Activated naive CD4-positive, alpha-beta T cell (primary cell): ENCODE measurements at places on chromosomes 16 and 17.

DNA sequence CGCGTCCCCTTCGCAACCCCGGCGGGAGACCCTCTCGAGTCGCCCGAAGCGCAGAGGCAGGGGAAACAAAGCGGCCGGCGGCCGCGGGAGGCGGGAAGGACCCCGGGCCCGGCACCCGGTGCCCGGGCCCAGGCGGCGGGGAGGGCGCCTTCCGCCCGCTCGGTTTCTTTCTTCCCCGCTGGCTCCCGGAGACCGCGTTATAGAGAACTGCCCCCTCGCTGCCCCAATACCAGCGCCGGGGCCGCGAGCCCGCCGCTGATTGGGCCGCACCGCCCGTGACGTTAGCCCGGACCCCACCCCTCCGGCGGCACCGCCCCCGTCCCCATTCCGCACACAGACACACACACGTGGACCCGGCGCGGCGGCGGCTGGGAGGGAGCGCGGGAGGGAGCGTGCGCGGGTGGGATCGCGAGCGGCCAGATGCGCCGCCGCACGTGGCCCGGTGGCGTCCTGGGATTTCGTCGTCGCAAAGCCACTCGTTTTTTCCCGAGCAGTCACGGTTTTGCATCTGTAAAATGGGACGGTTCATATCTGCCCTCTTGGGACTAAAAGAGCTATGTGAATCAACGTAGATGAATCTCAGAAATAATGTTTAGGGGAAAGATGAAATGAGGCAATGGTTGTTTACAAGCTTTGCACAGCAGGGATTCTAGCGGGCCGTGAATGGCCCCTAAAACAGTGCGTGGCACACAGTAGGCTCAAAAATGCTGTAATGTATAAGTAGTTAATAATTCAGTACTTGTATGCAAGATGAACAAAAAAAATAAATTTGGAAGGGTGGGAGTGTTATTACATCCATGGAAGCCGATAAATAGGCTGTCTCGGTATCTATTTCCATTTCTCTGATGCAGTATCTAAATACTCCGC, at the start of gene EPOP:
TSS of gene EPOP (minus strand) at position 209 of the 867 bp plus-strand sequence. CDS start 462 bp downstream, outside the sequence.
- peak; percentile 55 for DNase-seq

GRCh38 chr17:19385521-19385983, 1.4 kb downstream of the MFAP4 start:
- no peak for DNase-seq

- no peak for DNase-seq
Observed at GRCh38 chr17:44801880-44802279, 28.2 kb downstream of the GJC1 start.

DNA sequence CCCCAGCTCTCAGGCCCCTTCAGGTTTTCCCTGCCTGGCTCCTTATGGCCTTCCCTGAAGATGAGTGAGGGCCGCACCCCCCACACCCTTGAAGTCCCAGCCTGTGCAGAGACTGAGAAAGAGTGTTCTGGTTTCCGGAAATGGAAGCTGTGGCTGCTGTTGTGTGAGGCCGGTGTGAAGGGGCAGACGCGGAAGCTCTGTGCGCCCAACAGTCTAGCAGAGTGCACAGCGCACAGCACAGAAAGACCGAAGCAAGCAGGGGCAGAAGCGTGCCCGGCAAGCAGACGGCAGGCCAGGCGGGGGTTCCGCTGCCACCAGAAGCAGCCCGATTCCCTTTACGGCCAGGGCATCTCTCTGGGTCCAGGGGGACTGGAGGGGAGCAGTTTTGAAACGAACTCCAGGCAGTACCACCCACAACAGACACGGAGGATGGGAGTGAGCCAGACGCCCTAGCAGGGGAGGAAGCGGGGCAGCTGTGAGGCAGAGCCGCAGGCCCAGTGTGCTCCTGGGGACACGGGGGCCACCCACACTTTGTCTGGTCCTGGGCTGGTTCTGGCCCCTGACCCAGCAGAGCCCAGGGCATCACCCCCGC, 16.7 kb downstream of the TPSG1 start:
- DNase-seq = no peak

DNA sequence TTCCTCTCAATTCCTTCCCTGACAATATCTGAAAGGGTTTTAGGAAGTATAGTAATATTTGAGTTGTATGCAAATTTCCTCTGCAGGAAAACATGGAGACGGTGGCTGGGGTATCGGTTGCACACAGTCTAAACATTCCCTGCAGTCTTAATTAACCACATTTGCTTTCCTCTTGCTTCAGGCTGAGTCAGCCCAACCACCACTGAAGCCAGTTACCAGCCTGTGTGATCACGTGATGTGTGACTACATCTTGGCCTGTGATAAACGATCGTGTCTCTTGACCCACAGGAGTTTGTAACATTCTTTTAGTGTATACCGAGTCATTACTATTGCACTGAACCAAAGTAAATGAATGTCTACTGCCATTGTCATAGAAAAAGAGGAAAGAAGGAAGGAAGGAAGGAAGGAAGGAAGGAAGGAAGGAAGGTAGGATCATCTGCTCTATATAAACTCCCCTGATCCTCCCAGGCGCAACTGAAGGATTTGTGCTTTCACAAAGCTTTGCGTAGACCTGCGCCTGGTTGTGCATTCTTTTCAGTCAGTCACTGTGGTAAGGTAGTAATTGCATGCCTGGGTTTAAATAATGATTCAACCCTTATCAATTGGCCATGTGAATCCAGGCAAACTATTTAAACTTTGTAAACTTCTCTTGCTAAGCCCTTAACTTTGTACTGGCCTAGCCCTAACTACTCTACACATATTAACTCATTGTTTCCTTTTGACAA, 280.6 kb upstream of the SALL1 start:
- no peak for DNase-seq

DNA sequence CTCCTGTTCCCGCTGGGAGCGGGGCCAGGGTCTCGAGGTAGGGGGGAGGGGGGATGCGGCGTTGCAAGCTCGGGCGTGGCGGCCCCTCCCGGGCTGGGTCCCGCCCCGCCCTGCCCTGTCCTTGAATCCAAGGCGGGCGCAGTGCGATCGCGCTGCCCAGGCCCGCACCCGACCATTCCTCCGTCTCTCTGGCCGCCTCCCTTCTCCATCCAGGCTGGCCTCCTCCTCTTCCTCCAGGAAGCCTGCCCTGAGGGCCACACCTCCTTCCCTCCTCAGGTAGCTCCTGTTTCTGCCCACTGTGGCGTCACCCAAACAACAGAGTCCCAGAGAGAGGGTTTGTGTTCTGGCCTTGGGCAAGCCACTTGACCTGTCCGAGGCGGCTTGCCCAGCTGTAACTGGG, 43.0 kb upstream of the TAC4 start:
- DNase-seq = no peak

DNA sequence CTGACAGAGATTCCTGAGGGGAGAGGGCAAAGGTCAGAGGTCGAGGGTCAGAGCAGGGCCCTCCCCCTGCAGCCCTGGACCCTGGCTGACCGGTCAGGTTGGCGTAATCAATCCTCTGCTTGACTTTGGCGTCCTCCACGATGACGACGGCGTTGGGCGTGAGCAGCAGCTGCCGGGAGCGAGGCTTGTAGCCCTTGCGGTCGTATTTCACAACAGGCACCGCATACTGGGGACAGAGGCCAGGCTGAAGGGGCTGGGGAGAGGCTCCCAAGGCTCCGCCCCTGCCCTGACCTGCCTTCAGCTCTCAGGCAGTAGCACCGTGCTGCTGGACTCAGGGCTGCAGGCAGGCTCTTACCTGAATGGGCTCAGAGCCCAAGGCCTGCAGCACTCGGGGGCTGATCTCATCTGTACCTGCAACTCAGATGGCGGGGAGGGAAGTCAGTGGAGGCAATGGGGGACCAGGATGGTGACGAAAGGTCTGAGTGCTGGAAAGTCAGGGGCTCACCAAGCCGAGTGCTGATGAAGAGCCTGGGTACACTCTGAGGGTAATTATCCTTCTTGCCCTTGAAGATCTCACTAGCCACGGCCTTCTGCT, 12.0 kb upstream of the CRK start:
- DNase-seq = no peak

GRCh38 chr17:17884391-17885357, 47.9 kb upstream of the SREBF1 start:
- no peak for DNase-seq

- DNase-seq = no peak
Observed at GRCh38 chr16:70805380-70805779, 4.4 kb upstream of the VAC14 start.

GRCh38 chr17:6666077-6666521, 14.5 kb downstream of the C17orf100 start:
- DNase-seq = no peak

- DNase-seq = no peak
Observed at GRCh38 chr17:65504141-65504540, 57.3 kb downstream of the AXIN2 start.

- DNase-seq = no peak
Observed at GRCh38 chr17:12592941-12593340, 72.7 kb upstream of the MYOCD start.

DNA sequence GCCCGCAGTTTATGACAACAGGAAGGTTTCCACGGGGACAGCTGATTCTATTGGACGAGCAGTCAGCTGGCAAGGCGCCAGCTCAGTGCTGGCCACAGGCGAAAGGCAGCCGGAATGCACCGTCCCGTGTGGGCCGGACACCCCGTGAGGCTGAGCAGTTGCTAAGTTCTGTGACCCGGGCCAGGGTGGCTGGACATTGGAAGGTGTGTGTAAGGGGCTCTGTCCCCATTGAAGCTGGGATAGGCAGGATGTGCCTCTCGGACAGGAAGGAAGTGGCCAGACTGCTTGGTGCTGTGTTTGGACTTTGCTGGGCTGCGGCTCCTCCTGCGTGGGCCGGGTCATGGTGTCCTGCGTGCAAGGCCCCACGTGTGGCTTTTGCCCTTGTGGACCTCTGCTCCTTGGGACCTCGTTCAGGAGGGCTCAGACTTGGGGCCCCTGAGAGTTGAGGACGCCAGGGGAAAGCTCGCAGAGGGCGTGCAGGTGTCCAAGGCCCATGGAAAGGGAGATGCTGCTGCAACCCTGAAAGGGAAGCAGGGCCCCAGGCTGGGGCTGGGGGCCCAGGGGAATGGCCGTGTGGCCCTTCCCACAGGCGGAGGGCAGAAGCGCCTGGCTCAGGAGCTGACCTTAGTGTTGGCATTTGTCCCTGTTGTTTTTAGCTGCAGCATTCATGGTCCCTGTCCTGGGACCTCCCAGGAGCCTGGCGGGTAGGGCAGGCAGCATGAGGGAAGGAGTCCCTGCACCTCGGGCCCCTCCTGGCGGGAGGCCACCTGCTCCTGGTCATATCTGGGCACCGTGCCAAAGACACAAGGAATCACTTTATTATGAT, 10.0 kb downstream of the BAIAP2 start:
- no peak for DNase-seq

DNA sequence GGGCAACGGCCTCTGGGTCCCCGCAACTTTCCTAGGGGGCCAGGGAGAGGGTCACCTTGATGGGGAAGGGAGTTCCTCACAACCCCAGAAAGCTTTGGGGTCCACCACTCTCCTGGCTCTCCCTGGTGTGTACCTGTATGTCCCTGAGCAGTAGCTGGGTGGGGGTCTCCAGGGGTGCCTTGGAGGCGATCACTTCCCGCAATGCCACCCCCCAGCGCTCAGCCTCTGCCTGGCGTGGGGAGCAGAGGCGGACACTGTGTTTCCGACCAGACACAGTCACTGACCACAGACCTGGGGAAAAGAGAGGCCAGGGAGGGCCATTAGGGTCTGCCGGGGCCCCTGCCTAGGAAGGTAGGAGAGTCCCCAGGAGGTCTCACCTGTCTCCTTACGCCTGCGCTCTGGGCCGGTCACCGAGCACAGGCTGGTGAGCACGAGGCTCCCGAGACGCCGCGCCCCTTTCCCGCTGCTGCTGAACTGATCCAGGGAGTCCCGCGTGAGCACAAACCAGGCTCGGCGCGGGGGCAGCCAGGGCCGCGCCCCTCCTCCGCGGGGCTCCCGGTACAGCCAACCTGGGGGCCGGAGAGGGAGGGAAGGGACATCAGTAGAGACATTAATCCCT, 3.4 kb downstream of the PLEKHH3 start:
- no peak for DNase-seq

- no peak for DNase-seq
Observed at GRCh38 chr16:26666486-26666885, 400.2 kb upstream of the C16orf82 start.

GRCh38 chr17:63345611-63346010, 100.5 kb downstream of the CYB561 start:
- no peak for DNase-seq

DNA sequence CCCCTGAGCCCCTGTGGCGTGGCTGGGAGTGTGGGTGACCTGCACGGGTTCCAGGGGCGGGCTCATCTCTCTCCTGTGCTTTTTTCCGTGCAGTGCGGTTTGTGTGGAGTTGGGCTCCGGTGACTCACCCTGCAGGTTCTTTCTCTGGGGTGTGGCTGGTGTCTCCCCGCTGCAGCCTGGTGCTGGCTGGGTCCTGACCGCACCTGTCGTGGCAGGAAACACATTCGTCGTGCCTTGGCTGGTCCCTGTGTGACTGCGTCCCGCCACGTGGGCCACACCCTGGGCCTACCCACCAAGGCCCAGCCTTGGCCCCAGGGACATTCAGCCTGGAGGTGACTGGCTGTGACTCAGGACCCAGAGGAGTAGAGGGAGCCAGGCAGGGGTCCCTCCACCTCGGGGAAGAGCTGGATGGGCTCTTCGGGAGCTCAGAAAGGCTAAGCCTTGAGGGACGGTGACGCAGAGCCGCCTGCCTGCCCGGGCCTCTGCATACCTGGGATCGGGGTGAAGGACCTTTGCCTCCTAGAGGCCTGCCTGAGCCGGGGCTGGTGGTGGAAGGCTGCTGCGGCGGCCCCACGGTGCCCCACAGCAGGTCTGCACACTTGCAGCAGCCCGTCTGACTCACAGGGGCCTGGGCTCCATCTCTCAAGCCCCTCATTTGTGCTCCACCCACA, 7.8 kb downstream of the TRAF7 start:
- DNase-seq = no peak

- no peak for DNase-seq
Observed at GRCh38 chr17:13599864-13600263, 1.9 kb downstream of the HS3ST3A1 start.

DNA sequence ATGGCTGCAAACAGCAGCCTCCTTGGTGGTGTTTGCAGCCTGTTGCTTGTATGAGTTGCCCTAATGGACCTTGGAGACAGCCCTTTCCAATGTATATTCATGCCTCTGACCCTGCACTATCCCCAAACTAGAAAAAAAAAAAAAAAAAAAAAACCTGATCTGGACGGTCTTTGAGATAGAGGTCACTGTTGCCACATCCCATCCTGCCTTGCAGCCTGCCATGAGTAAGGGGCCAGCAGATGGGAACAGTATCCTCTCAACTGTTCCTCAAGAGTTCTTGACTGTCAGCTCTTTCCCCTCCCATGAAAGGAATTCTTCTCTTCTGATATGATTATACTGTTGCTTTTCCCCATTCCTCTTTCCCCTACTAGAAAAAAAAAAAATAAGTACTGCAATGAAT, 152.4 kb downstream of the SSH2 start:
- no peak for DNase-seq
